Anterior cingulate cortex (tissue), 58 donors: ENCODE measurements at places on chromosomes 7 and 10.

DNA sequence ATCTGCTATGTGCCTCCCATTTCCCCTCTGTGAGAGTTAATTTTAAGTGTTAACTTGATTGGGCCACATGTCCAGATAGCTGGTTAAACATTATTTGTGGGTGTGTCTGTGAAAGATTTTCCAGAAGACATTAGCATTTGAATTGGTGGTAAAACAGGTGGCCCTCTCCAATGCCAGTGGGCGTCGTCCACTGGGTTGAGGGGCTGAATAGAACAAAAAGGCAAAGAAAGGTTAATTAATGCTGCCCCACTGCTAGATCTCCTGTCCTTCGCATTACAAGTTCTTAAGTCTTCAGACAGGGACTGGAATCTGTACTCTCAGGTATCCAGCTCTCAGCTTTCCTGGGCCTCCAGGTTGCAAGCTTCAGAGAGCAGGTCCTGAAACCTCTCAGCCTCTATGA, 1160.9 kb upstream of the LRRN3 start:
- DNase-seq: no peak

DNA sequence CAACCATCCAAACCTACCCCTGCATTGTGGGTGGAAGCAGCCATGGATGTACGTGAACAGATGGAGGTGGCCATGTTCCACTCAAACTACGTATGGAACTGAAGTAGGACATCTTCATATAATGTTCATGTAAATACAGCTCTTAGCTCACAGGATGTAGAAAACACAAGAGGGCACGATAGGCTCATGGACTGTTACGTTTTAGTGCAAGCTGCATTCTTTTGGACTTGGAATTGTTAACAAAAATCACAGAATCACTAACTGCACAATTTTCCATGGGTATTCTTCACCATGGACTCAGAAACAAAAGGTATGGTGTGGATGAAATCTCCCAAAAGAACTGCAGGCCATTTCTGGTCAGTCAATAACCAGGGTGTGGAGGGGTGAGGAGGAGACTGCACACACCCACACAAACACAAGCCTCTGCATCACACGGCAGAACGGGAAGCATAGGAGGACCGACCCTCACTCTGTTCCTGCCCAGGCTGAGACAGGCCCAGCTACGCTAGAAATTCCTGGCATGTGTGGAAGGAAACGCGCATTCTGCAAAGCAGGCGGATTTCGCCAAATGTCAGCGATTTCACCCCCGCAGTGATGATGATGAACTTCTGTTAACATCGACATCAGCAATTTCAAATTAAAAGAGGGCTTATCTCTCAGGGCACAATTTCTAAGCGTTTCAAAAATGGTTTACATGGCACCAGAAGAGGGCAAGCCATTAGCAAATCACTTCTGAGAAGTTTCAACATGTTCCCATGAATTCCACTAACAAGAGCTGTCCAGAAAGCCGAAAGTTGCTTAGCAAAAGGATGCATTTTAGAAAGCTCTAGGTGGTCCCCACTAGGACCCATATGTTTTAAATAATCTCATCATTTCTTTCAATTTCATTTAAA, 149.0 kb downstream of the TNS3 start:
- no peak for DNase-seq

DNA sequence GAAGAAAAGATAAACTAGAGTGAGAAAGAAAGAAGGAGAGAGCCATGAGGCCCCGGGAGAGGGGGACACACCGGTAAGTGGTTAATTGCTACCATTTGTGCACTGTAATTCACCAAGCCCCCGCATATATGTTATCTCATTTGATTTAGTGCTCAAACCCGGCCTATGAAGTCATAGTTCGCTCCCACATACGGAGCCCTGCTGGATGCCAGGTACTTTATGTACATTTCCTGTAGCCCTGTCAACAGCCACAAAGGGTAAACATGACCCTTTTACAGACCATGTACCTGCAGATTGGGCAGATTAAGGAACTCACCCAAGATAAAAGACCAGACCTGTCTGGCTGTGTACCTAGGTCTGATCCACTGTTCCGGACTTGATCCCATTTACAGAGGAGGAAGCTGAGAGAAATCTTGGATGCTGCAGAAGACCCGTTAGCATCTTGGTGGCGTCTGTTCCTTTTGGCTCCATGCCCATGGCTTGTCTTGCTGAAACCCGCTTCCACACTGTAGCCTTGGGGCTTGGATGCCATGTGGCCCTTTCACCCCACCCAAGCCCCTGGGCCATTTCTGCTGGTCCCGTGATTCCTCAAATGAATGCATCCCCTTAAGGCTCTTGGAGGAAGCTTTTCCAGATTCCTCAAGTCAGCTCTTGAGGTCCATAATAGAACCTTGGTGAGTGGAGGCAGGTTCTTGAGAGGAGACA, 32.3 kb downstream of the FAM241B start:
- DNase-seq: no peak

- no peak for DNase-seq
Observed at GRCh38 chr10:78804411-78805032, 264.2 kb upstream of the ZMIZ1 start.

DNA sequence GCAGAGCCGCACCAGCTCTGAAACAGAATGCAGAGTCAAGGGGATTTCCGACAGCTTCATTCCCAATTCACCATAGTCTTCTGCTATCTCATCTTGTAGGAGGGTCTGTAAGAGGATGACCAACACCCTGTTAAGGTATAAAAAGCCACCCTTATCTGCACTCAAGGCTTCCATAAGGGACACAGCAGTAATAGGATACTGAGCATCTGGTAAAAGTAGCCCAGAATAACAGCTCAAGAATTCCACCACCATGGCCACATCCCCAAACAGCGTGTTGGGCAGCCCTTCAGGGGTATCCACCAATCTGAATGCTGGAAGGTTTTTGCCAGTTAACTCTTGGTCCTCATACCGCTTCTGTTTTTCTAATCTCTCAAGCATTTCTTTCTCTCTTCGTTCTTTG, 43.8 kb downstream of the FZD9 start:
- DNase-seq: no peak

- no peak for DNase-seq
Observed at GRCh38 chr7:131595699-131596098, 39.3 kb upstream of the PODXL start.
